Left lung (tissue), 14 donors: ENCODE measurements at places on chromosomes 2 and 18. TPM values are rescaled to one million over a fixed set of nuclear protein-coding genes. Genes with fewer than 3 reads are reported as not detected.

GRCh38 chr2:100059638-100060037, 82.8 kb downstream of the AFF3 start:
- no peak for DNase-seq

DNA sequence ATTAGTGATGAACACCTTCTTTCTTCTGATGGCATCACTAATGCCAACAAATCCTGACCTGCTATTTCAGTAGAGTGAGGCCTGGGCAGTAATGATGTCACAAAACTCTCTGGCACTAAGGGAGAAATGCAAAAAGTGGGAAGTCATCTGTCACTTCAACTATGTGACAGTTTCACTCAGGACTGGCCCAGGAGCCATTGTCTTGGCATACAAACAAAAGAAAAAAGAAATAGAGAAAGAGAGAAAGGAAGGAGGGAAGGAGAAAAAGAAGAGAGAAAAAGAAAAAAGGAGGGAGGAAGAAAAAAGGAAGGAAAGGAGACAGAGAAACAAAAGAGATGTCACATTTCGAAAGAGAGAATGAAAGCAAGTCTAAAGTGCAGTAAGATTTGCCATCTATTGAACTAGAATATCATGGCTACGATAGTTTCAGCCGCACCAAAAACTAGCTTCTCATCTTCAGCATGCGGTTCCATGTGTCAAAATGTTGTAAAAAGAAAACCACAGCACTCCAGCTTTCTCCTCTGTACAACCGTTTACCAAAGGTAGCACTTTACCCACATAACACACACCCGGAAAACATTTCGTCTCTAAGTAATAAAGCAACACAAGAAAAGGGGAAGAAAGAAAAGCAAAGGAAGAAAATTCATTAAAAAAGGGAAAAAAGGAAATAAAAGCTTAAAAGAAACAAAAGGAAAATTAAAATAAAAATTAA, 50.1 kb downstream of the CD226 start:
- no peak for DNase-seq

DNA sequence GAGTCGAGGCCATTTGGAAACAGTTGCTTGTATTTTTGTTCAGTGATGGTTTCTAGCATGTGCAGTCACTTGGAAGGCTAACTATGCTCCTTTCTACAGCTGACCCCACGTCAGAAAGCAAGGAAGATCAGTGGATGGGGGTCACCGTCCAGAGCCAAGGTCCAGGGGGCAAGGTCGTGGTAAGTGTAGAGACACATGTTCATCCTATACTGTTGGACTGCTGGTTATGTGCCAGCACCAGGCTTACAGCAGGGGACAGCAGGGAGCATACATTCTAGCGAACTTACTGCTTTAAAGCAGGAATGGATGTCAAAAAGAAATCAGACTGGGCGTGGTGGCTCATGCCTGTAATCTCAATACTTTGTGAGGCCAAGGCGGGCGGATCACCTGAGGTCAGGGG, 40.0 kb downstream of the ITGA6 start:
- no peak for DNase-seq

- DNase-seq = no peak
Measured at GRCh38 chr2:234072454-234072853, 22.0 kb downstream of the SPP2 start.

DNA sequence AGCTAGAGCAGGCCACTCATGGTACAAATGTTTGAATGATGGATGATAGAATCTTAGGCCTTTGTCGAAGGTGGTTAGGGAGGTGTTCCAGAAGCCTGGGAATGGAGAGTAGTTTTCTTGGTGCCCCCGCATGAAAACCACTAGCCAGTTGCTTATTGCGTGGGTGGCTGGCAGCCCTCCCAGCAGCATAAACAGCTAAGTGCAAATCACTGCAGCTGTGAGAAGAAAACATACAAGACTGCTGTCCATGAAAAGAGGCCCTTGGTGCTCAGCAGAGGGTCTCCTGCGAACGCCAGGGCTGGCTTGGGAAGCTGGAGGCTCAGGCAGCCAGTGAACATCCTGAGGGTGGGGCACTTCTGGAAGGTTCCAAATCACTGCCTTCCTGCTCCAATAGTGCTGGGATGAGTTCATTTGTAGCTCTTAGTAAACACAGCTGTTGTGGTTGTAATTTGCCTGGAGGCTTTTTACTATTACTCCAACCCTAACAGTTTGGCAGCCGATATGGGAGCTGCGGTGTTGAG, 118.8 kb downstream of the MGAT5 start:
- DNase-seq = peak; percentile 44

DNA sequence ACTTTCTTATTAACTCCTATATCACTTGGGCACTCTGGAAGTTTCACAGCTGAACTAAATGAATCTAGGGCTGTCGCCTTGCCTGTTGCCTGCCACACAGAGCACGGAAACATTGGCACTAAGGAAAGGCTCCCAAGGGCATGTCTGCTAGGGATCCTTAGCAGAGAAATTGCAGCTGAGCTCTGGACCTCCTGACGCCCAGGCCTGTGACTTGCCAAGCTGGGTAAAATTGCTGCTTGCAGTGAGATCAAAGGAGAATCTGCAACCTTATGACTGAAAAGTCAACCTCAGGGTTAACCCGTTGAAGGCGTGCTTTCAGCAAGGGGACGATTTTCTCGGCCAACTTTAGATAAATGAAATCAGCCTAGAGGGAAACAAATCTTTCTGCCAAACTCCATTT, 189.8 kb downstream of the NCK2 start:
- no peak for DNase-seq

DNA sequence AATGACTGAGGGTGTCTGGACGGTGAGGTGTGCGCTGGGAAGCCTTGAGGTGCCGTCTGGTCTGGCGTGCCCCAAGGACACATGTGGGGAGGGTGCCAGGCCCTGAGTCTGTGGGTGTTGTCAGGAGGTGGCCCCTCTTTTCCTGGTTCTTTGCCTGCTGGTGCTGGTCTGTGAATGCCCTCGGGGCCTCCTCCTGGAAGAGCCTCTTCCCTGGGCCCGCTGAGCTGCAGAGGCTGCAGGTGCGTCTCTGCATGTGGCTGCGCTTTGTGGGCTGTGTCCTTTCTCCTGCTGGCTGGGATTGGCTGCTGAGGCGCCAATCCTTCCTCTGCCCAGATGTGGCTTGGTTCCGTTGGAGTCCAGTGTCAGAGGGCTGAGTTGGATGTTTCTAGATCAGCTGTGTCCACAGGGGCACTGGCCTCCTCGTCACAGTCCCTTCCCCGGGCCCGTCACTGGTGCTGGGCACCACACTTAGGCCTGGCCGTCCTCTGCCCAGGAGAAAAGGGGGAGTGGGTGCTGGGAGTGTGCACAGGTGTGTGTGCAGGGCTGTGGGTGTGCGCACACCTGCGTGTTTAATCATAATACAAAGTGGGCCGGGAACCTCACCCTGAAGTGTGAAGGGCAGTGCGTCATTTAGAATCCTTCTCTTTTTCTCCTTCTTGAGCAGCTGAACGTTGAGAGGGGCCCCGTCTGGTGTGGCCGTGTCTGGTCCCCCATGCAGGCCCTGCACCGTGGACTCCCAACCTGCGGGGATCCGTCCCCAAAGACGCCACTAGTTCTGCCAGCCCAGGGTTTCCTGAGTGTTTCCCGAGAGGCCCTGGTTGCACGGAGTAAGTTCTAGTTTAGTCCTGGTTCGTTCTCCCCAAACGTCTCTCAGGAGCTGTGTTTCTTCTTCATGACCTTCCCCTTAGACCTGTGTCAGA, 35.5 kb downstream of the RTP5 start:
- DNase-seq = no peak

- DNase-seq = no peak
Measured at GRCh38 chr2:170917219-170917913, 11.7 kb upstream of the GORASP2 start.

- no peak for DNase-seq
Measured at GRCh38 chr18:79503406-79503805, 107.7 kb downstream of the NFATC1 start.

GRCh38 chr18:54251606-54252390, 17.5 kb upstream of the POLI start:
- DNase-seq = no peak

GRCh38 chr18:74963820-74964446, 245.0 kb downstream of the PTGR3 start:
- peak; percentile 30 for DNase-seq

GRCh38 chr18:69705987-69706386, 241.7 kb downstream of the CD226 start:
- DNase-seq = no peak

DNA sequence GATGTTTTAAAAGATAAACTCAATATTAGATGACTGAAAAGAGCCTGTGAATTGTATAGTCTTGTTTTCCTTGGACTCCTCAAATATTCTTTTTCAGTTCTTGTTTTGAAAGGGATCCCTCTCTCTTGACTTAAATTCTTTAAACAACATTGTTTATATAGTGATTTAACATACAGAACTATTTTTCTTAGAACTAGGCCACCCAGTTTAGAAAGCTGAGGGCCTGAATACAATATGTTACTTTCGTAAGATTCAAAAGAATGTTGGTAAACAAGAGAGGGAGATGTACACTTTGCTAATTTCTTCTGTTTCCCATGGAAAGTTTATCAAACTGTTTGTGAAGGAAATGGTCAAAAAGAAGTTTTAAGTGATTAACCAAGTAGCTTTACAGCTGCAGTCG, 5.5 kb upstream of the TSPYL6 start:
- peak; percentile 18 for DNase-seq

DNA sequence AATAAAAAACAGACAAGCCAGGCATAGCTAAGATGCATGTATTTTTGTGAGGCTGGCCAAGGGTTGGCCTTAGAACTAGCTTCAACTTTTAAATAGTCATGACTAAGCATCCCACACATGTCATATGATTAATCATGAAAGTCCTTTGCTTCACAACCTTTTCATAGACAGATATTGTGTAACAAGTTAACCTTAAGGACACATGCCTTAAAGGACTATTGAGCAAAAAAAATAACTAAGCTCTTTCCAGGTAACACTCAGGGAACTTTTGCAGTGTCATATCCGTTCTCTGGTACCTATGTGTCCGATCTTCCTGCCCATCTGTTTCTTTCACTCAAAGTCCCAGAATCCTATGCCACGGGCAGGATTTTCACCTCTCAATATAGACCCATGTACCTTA, 498.4 kb downstream of the STK39 start:
- DNase-seq = no peak

DNA sequence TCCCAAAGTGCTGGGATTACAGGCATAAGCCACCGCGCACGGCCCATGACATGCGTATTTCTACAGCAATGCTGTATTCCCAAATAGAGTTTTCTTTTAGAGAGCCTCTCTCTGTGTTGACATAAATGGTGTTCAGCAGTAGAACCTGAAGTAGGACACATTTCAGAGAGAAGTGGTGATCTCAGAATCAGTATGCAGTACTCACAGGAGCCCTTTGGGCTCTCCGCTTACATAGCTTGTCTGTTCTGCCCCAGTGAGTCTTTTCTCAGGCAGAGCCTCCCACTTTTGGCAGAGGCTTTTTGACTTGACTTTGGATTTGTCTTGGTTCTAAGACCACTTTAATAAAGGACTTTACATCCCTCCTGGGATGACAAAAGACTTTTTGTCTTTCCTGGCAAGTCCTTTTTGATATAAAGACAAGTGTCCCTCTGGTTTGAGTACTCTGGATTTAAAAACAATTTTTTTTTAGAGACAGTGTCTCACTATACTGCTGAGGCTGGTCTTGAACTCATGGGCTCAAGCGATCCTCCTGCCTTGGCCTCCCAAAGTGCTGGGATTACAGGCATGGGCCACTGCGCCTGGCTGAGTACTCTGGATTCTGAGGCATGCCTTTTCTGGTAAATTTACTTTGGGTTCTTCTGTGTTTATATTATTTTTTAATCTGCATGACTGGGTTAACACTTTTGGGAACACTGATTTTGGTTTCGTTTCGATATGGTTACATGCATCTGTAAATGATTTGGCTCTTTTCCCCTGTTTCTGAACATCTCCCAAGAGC, 113.3 kb downstream of the SMAD2 start:
- DNase-seq = no peak

DNA sequence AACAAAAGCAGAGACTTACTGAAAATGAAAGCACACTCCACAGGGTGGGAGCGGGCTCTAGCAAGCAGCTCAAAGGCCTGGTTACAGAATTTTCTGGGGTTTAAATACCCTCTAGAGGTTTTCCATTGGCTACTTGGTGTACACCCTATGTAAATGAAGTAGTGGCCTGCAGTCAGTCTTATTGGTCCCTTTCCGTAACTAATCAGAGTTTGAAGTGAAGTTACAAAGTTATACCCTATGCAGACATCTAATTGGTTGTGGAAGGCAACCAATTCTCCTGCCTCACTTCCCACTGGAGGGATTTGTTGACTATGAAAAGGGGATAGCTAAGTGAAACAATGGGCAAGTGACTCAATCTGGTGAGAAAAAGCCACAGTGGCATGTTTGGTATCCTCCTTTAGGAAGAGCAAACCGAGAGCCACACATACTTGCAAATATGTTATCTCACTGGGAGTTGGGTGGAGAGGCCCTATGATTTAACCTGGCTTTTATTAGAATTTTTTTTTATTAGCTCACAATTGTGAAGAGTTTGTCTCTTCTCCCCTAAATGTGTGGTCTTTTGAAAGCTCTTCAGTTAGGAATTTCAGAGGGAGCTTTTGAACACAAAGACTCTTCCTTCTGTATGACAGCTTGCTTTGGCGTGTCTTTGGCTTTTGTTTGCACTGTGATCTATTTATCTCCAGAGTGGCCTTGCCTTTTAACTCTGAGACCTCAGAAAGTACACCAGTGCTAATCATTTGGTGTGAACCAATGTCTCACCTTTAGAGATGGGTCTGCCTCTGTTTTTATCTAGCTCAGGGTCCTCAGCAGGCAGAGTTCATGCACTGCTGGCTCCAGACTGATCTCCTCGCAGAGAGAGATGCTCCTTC, 69.6 kb downstream of the MAP4K4 start:
- no peak for DNase-seq

- DNase-seq = no peak
Measured at GRCh38 chr2:8882094-8882493, 44.7 kb upstream of the KIDINS220 start.

PROKR1 gene
- not detected for total RNA-seq

MROH2A gene
- total RNA-seq = not detected

ZNF514 gene
- 12.9 TPM for total RNA-seq

LAMA3 gene
- total RNA-seq = 142 TPM
